Right kidney (tissue), 9 donors: ENCODE measurements at places on chromosomes 1 and 21.

GRCh38 chr21:36891692-36892091 is 74.8 kb downstream of the HLCS start:
- no peak for DNase-seq

DNA sequence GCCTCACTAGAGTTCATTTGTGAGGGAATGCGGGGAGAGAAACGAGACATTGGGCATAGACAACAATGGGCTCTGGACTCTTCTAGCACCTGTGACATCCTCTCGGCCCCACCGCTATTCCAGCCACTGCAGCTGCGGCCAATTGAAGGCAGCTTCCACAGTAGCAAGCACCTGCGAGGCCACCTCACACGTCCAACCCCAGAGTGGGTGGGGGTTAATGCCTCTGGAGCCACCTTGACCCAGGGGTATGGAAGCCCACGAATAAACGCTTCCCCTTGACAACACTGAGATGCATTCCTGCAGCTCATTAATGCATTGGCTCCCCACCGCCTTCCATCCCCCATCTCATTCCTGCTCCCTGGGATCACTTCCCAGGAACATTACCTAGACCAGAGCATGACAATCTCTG is 104.4 kb downstream of the GLIS1 start:
- DNase-seq: no peak

GRCh38 chr1:117754061-117754969 is 148.5 kb downstream of the TENT5C start:
- peak; percentile 43 for DNase-seq

- peak; percentile 13 for DNase-seq
Measured at GRCh38 chr21:46226920-46227599, 1.5 kb downstream of the LSS start.

DNA sequence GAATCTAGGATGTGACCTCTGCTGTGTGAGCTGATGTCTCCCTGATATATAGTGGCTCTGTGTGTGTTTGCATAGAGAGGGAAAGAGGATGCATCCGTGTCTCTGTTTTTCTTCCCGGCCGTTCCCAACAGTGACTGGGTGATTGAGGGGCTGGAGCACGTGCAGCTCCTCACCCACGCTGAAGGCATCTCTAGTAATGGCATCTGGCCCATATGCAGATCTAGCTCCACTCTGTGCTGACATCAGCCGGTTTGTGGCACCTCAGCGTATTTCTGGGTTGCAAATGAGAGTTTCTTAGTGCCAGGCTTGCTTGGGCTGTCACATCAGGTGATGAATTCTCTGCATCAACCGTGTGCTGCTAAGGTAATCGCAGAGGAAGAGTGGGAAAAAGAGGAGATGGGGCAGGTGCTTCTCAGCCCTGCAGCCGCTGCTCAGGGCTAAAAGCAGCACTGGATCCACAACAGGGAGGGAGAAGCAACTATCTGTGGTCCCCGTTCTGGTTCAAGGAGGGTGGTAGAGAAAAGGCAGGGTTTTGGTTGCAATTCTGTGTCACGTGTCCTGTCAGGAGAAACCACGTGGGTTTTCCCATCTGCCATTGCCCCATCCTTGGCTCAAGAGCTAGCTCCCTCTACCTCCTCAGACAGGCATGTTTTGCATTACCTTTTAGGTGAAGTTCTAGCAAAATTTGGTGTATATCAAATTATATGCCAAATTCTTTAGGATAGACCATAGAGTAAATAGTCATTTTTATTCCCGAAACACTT is 282.9 kb downstream of the PBX1 start:
- DNase-seq: no peak

- DNase-seq: peak; percentile 30
Measured at GRCh38 chr1:14366091-14367018, 232.1 kb upstream of the KAZN start.

DNA sequence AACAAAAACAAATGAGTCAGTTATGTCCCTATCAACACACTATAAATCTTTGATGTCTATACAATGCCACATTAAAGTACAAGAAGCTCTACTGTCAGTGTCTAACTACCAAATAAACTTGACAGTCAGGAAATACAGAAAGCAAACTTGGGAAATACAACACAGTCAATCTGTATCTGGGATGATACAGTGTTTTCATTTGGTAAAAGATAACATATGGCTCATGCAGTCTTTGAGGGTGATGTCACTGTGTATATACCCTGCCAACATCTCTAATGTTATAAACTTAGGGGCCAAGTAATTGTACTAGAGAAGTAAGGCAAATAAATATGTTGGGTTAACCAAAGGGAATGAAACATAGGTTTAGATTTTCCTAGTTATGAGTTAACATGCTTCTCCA is 552.5 kb upstream of the ADAMTS5 start:
- DNase-seq: no peak

- peak; percentile 13 for DNase-seq
Measured at GRCh38 chr1:178344513-178345091, 152.2 kb downstream of the CLEC20A start.

GRCh38 chr1:29290414-29290985 is 54.2 kb downstream of the PTPRU start:
- no peak for DNase-seq

DNA sequence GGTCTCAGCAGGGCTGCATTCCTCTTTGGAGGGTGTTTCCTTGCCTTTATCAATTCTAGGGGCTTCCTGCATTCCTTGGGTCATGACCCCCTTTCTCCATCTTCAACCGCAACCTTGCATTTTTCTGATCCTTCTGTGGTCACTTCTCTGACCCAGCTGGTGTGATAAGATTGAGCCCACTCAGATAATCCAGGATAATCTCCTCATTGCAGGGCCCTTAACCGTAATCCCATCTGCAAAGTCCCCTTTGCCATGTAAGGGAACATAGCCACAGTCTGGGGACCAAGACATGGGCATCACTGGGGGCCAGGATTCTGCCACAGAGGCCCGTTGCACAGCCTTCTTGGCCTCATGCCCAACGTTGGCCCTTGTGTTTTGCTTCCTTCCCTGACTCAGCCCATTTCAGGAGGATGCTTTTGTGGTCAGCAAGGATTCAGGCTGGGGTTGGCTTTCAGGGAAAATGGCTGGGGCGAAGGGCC is 35.0 kb upstream of the IL19 start:
- DNase-seq: no peak

- DNase-seq: no peak
Measured at GRCh38 chr1:214584805-214585766, 17.9 kb upstream of the CENPF start.

- no peak for DNase-seq
Measured at GRCh38 chr1:147201276-147201675, 23.9 kb downstream of the FMO5 start.

DNA sequence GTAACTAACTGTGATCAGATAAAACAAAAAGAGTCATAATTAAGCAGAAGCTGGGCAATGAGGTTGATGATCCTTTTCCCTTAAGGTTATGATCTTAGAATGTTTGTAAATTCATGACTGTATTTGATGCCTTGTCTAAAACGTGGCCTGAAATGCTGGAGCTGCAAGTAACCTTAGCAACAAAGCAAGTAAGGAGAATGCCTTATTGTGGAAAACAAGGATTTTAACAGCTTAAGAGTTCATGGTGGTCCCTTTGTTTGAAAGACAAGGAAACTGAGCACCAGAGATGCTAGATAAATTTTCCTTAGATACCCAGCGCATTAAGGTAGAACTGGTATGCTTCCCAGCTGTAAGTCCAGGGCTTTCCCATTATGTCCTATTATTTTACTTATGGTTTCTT is 25.7 kb upstream of the XPR1 start:
- DNase-seq: no peak

DNA sequence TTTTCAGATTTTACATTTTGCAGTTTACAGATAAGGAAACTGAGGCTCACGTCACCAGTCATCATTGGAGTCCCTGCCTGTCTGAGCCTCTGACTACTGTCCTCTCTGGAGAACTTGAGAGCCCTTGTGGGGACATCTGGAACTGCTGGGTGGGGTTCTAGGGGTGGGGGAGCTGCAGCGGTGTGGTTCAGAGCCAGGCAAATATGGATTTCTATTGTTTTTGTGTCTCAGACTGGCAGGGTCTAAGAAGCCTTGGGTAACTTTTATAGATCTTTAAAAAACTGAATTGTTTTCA is 46.9 kb downstream of the IER5 start:
- DNase-seq: no peak

DNA sequence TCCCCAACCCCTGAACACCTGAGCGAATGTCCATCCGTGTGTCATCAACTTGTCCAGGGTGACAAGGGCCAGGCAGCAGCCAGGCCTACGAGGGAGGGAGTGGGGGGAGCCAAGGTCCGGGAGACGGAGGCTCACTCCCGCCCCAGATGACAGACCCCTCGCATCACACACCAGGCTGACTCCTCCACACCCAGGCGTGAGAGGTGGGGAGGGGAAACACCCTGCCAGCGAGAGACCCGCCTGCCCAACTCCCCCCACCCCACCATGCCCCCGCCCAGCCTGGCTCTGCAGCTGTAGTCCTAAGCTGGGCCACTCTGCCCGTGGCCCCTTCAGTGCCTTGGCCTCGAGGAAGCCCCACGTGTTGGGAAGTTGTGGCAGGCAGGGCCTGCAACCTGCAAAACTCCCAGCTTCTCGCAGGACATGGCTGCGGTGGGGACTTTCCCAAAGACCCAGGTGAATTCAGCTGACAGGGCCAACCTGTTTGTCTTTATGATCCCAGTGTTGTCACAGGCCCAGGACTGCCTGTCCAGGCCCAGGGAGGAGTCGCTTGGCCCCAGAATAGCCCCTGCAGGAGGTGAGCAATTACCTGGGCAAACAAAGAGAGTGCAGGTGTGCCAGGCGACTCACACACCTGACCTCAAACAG is 62.9 kb downstream of the RIPK4 start:
- DNase-seq: no peak

DNA sequence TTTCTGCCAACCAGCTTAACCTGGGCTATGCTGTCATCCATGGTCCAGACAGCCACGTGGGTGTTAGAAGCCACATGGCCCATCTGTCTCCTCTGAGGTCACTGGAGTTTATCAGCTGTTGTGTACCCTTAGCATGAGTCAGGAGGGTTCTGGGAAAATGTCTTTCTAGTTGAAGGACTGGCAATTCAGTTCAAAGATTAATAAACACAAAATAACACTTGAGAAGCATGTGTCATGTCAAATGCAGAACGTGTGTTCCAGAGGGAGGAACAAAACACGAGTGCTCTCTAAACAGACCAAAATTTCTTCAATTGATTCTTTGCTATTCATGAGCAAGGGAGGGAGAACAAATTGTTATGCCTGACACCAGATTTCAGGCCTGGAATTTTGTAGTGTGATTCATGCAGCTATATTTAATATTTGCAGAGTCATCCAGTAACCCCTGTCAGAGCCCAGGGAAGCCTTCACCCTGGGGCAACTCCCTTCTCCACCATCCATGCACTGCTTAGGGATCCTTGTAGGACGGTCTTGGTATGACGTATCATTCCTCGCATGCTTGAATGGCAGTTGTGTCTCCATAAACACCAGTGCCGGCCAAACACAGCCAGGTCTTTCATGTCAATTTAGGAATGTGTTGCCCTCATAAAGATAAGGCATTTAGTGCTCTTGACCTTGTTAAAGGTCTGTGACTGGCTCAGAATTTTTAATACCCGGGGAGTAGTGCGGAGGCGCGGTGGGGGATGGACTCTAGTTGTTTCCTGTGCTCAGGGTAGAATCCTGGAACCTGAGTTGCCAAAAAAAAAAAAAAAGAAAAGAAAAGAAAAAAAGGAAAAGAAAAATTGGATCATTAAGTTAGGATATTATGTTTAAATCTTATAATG is 27.7 kb upstream of the DYRK1A start:
- peak; percentile 32 for DNase-seq

- DNase-seq: no peak
Measured at GRCh38 chr1:31374511-31375196, 1.8 kb upstream of the FABP3 start.

- no peak for DNase-seq
Measured at GRCh38 chr1:212609701-212610574, 1.4 kb downstream of the ATF3 start.

DNA sequence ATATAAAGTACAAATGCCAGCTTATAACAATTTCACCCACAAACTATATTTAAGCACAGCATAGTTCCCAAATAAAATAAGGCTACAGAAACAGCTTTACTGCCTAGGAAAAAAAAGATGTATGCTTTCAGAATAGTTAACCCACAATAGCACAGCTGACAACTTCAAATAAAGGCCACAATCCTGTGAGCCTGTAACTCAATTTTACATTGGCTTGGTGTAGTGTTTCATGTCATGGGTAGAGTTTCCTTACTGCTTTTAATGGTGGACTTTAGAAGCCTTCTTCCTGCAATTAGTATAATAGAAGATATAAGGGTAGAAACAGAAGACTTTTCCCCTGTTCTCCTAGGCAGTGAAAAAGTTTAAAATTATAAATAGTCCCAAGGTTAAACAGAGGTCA is 44.3 kb upstream of the ZC3H11B start:
- DNase-seq: no peak

DNA sequence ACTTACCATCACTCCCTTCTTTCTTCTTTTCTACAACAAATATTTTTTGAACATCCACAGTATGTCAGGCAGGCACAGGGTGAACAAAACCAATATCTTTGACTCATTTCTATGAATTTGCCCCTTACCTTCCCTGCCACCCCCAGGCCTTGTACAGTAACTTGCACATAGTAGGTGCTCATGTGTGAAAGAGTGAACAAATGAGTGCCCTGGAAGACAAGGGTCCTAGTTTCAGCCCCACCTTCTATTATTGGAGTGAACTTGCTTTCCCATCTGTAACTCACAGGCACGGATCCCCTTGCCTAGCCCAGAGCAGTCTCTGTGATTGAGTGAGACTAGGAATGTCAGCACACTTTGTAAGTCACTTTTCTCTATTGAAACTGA is 12.8 kb downstream of the ZDHHC18 start:
- DNase-seq: no peak

DNA sequence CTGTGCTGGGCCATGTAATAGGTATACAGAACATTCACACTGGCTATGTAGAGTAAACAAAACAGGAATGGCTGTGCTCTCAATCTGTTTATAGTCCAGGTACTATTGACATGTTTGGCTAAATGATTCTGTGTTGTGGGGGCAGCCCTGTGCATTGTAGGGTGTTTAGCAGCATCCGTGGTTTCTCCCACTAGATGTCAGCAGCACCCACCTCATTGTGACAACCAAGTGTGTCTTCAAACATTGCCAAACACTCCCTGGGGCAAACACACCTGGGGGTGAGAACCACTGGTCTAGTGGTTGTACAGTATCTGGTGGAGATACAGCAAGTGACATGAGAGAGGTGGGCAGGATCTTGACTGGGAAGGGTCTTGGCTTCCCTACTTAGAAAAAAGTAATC is 80.4 kb upstream of the SPATA6 start:
- no peak for DNase-seq

GRCh38 chr1:163928069-163928468 is 606.3 kb downstream of the NUF2 start:
- no peak for DNase-seq

GRCh38 chr1:206466840-206467649 is 3.2 kb upstream of the IKBKE start:
- DNase-seq: peak; percentile 35

- no peak for DNase-seq
Measured at GRCh38 chr1:172083191-172083590, 241.9 kb downstream of the DNM3 start.

- no peak for DNase-seq
Measured at GRCh38 chr1:159973350-159973940, 19.4 kb upstream of the SLAMF9 start.

GRCh38 chr1:218376722-218377121 is 31.6 kb downstream of the TGFB2 start:
- DNase-seq: no peak

- DNase-seq: no peak
Measured at GRCh38 chr21:41407541-41408460, 18.2 kb upstream of the MX1 start.

- no peak for DNase-seq
Measured at GRCh38 chr1:43277116-43277876, 7.5 kb downstream of the TMEM125 start.
